ENCODE measurements at places on chromosomes 1 and 21.

- DNase-seq = no peak
Observed at GRCh38 chr1:160451859-160452232, 51.5 kb downstream of the VANGL2 start.

DNA sequence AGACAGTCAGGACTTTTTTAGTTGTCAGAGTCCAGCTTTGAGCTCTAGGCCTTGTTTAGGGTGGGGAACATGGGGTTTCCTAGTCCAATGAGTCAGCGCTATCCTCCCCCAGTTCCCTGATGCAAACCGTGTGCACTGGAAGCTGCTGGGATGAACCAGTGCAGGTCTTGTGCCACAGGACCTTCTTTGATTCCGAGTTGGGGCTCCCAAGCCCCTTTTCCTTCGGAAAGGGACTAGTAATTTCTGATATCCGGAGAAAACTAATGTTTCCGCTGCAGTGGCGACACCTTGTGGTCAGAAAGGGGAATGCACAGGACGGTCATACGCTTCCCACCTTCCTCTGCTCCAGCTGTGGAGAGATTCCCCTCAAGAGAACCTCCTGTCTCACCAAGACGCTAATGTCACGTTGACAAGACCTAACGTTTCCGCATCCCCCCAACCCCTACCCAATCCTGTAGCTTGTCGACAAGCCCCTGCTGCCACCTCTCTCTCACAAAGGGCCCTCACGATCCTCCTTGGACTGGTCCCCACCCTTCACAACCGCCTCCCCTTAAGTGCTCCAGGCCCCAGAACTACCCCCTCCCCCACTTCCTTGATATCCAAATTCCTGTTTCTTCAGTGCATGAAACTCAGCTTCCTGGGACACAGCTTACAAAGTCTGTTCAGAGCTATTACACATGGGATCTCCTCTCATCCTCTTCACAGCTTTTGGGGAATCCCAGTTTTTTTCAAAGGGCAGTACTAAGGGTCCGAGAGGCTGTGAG is 30.9 kb downstream of the GPA33 start:
- DNase-seq = peak; percentile 69

GRCh38 chr1:12607263-12607662 is 10.7 kb downstream of the DHRS3 start:
- no peak for DNase-seq

- no peak for DNase-seq
Observed at GRCh38 chr1:56302878-56303277, 276.5 kb downstream of the PLPP3 start.

DNA sequence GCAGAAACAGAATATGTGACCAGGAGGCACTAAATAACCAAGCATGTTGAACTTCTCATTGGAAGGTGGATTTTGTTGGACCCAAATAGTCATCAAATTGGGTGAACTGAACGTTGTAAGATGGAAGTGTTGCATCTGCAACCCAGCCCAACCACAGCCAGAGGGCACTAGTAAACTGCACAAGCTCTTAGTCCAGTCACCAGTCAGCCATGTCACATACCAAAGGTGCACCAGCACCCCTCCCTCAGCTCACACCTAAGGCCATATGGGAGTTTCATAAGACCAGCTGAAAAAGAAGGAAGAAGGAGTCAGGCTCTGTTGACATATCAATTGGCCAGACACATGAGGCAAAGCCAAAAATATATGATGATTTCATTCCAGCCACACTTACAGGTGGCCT is 481.7 kb upstream of the NR5A2 start:
- DNase-seq = no peak

- no peak for DNase-seq
Observed at GRCh38 chr1:112496290-112496689, 12.5 kb upstream of the WNT2B start.

DNA sequence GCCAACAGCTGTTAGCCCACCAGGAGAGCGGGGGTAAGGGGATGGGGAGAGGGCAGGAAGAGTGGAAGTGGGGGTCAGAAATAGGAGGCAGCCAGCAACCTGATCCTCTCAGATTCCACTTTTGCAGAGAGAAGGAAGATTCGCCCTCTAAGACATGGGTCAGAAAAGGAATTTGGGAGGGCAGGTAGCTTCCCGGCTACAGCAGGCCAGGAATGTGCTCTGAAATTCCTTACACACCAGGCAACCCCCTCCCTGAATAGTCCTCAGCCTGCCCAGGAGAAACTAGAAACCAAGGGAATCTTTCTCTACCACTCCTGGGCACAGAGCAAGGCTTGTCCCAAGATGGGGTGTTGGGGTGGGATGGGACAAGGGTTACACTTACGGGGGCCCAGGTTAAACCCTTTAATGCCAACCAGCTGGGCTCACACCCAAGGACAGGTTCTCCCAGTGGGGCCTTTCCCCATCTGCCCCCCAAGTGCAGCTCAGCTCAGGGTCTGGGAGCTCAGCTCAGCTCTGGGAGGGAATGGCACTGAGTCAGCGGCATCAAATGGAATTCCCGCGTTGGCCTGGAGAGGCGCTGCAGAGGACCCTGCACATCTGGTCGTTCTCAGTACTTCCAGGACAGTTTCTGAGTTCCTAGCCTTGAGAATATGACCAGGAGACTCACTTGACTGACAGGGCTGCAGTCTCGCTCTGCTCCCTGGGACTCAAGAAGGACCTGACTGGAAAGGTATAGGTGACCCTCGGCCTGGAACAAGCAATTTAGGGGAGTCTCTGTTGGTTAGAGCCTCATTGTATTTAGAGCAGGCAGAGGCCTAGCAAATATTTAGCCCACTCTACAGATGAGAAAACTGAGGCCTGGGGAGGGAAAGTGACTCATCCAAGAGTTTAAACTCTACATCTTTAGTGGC is 761 bp downstream of the TNNT2 start:
- no peak for DNase-seq

DNA sequence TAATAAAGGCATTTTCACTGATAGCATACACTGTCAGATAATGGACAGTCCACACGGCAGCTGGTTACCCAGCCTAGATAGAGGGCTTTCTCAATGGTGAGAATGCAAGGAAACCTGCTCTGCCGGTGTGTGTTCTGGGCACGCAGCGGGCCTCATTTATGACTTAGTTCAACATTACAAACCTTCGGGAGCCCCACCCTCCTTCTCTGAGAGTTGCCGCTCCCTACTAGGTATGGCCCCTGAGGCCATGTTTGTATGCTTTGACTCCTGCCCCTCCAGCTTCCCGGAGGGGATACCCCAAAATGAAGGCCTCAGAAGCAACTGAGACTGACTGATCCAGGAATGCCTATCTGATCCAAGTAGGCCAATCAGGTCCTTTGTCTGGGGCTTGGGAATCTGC is 17.2 kb upstream of the FABP3 start:
- no peak for DNase-seq

GRCh38 chr1:19113697-19114092 is 96.4 kb downstream of the UBR4 start:
- no peak for DNase-seq

DNA sequence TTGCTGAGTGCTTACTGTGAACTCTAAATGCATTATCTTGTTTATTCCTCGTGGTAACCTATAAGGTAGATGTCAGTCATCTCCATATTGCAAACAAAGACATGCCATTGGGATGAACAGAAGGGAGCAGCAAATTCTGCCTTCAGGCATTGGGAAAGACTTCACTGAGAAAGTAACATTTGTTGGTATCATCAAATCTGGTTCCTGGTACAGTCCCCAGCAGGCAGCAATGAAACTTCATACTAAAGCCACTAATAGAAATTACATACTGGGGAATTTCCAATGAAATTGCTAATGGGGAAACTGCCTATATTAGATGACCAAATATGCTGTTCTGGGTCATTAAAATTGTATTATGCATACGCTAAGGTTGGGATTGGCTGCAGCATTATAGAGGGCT is 47.3 kb upstream of the ST6GALNAC5 start:
- no peak for DNase-seq

DNA sequence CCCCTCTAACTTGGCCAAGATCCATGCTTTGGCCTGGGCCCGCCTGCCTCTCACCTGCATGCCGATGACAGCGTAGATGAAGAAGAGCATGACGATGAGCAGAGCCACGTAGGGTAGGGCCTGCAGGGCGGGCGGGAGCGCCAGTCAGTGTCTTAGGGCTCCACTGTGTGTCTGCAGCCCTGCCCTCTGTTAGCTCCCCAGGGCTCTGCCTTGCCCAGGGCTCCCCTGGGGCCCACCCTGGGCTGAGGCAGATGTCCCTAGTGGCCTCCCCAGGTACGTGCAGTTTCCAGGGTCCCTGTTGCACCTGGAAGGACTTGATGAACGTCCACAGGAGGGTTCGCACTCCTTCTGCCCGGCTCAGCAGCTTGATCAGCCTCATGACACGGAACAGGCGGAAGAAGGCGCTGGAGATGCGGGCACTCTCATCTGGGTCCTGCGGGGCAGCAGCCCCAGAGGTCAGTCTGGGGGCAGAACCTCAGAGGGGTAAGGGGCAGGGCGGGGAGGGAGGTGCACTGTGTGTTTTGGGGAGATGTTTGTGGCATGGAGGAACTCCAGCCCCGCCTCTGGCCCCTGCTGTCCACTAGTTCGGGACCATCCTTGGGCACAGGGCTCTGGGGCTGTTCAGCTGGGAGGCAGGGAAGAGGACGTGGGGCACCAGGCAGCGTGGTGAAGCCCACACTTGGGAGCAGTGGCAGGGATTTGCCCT is 29.8 kb upstream of the KIF21B start:
- no peak for DNase-seq

Measured in stimulated activated CD4-positive, alpha-beta T cell treated with anti-CD3 and anti-CD28 coated beads, Interleukin-1b, Interleukin-23, amount 100 ng/mL, for 4 hours (primary cell).